ENCODE measurements at places on chromosomes 6 and 20. TPM values are rescaled to one million over a fixed set of nuclear protein-coding genes. Genes with fewer than 3 reads are reported as not detected.

- no peaks in the 10 kb centered on the region for H3K27me3 ChIP-seq
- DNase-seq = no peak
- no peaks in the 10 kb centered on the region for H3K36me3 ChIP-seq
- H3K27ac ChIP-seq = peak overlapping the region; percentile 50
Measured at GRCh38 chr6:33320315-33321181, 3.0 kb upstream of the ZBTB22 start.

GRCh38 chr6:41306187-41306854 lies 19.8 kb upstream of the TREM1 start:
- no peak overlapping the region for H3K4me3 ChIP-seq
- H3K4me1 ChIP-seq = no peaks in the 10 kb centered on the region
- H3K27me3 ChIP-seq = no peaks in the 10 kb centered on the region
- DNase-seq = no peak
- H3K36me3 ChIP-seq = no peaks in the 10 kb centered on the region
- H3K27ac ChIP-seq = no peak overlapping the region

- H3K36me3 ChIP-seq = no peaks in the 10 kb centered on the region
- H3K27me3 ChIP-seq = no peaks in the 10 kb centered on the region
- H3K4me3 ChIP-seq = no peak overlapping the region
Measured at GRCh38 chr6:89172131-89172530, 26.3 kb downstream of the PM20D2 start.

FAM184A gene
- total RNA-seq = 13.3 TPM

MPC1 gene
- total RNA-seq = 51.4 TPM

DNA sequence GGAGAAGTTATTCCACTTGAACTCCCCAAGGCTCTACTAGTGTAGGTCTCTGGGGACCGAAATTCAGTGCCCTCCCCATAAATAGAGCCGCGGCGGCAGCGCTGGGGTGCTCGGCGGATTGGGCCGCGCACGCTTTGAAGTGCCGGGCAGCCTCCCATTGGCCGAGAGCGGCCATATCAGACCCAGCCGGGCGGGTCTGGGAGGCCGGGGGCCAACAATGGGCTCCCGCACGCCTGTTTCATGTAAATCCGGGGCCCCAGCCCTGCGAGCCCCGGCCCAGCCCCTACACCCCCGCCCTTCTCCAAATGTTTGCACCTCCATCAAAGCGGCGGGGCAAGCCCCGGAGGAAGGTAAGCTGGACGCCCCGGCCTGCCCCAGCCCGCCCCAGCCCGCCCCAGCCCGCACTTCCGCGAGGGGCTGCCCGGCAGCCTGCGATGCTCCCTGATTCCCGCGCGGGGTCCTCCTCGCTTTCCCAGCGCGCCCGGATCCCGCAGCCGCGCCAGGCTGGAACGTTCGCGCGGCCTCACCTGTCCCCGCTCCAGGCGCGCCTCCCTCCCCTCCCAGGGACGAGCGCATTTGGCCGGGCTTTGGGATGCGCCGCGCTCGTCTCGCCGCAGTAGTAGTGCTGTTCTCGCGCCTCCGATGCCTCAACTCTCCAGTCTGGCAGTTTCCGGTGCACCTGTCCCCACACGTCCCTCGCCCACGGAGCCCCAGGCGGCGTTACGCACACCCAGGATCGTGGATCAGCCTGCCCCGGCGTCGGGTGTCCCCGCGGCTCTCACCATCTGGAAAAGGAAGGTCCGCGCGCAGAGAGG lies at the start of gene TBXT:
TBXT (minus strand) TSS at position 51 of the 815 bp plus-strand sequence. CDS start 260 bp downstream, outside the sequence.
- no peak within 1 kb of the TSS for H3K27ac ChIP-seq
- H3K4me1 ChIP-seq = peaks cover 6% of the 10 kb centered on the region
- H3K4me3 ChIP-seq = no peak within 1 kb of the TSS
- DNase-seq = no peak
- no peaks in the 10 kb centered on the region for H3K36me3 ChIP-seq

TMC2 gene
- total RNA-seq = not detected

PERP gene
- 31.4 TPM for total RNA-seq

DNA sequence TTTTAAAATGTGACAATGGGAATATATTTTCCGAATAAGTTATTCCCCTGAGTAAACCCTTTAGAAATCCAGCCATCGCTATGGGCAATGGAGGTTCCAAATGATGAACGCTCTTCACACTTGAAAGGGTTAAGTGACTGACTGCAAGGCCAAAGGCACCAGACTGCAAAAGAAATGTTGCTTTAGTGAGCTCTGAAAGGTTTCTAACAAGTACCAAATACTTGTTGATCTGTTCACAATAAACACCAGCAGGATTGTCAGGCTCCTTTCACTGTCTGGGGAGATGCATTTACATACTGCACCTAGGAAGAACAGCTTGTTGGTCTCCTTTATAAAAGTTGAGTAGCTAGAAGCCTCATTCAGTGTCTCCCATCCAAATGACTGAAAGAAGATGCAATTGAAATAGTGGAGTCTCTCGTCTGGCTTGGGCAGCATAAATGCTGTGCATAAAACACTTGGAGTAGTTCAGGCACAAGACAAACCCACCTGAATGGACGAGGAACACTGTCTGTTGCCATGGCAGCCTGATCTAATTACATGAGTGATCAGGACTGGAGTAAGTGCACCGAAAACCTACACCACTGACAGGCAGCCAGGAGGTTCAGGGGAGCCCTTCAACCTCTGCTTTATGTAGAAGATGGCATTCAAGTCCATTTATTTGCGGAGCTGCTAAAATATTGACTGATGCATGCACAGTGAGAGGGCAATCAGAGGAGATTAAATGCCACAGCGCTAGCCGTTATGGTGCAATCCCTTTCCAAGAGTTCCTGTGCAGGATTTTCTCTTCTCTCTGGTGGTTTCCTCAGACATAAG lies 2.9 kb downstream of the ATXN1 start:
- DNase-seq = no peak
- no peaks in the 10 kb centered on the region for H3K36me3 ChIP-seq
- no peaks in the 10 kb centered on the region for H3K27me3 ChIP-seq
- peaks cover 8% of the 10 kb centered on the region for H3K4me1 ChIP-seq
- no peak overlapping the region for H3K4me3 ChIP-seq

GRCh38 chr6:137933696-137934095 lies 66.6 kb downstream of the TNFAIP3 start:
- H3K4me1 ChIP-seq = peaks cover 4% of the 10 kb centered on the region
- DNase-seq = no peak
- H3K27me3 ChIP-seq = no peaks in the 10 kb centered on the region
- no peaks in the 10 kb centered on the region for H3K36me3 ChIP-seq
- no peak overlapping the region for H3K27ac ChIP-seq

DNA sequence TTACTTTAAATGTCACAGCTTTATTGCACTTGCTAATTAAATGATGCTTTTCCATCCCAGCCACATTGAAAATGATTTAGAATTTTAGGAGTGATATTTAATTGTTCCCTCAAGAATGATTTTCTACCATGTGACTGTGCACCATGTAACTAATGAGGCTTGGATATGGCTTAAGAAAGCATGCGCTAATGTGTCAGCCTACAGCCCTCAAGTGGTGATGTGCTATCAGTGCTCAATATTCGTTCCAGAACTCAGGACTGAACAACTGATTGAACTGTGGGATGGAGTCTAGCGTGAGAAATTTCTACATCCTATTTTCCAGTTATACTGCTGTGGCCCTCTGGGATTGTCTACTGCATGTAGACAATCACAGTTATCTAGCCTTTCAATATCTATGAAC lies 71.5 kb downstream of the PKIB start:
- H3K27ac ChIP-seq = no peak overlapping the region
- DNase-seq = no peak
- no peaks in the 10 kb centered on the region for H3K27me3 ChIP-seq

ARMC2 gene
- 7.8 TPM for total RNA-seq

FAM120B gene
- 26.6 TPM for total RNA-seq

GABRR1 gene
- not detected for total RNA-seq

- H3K36me3 ChIP-seq = no peaks in the 10 kb centered on the region
- no peaks in the 10 kb centered on the region for H3K27me3 ChIP-seq
- DNase-seq = no peak
- H3K27ac ChIP-seq = no peak overlapping the region
- no peak overlapping the region for H3K4me3 ChIP-seq
Measured at GRCh38 chr6:134397676-134398075, 79.8 kb upstream of the SGK1 start.

All from left lung (tissue), 14 donors.